Aorta (tissue), 5 donors: ENCODE measurements at places on chromosomes 6 and 20. TPM values are rescaled to one million over a fixed set of nuclear protein-coding genes. Genes with fewer than 3 reads are reported as not detected.

DNA sequence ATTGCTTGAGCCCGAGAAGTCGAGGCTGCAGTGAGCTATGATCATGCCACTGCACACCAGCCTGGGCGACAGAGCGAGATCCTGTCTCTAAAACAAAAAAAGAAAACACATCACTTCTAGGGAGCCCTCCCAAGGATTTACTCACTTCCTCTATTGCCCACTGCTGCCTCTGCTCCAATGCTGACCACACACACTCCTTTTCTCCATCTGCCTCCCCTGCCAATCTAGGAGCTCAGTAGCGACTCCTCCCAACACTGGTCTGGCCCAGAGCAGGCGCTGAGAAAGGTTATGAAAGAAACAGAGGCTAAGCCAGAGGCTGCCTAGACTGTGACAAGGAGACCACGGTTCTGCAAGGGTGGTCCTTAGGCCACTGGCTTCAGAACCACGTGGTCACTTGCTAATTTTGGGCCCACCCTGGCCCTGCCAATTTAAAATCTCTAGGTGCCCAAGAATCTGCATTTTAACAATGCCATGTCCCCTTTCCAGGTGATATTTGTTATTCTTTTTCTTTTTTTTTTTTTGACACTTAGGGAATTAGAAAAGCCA is 1.3 kb upstream of the E2F1 start:
- no peaks in the 10 kb centered on the region for H3K27me3 ChIP-seq
- H3K27ac ChIP-seq = no peak overlapping the region
- no peaks in the 10 kb centered on the region for H3K4me1 ChIP-seq
- no peak for DNase-seq

GRCh38 chr6:115133790-115134189 is 791.0 kb upstream of the HS3ST5 start:
- no peak overlapping the region for H3K27ac ChIP-seq
- no peak for DNase-seq
- no peaks in the 10 kb centered on the region for H3K36me3 ChIP-seq
- no peak overlapping the region for H3K4me3 ChIP-seq

- no peaks in the 10 kb centered on the region for H3K27me3 ChIP-seq
- H3K27ac ChIP-seq = no peak overlapping the region
- no peak overlapping the region for H3K4me3 ChIP-seq
- H3K4me1 ChIP-seq = peaks cover 5% of the 10 kb centered on the region
Observed at GRCh38 chr20:49267327-49267726, 10.5 kb downstream of the ZNFX1 start.

GRCh38 chr6:87902383-87902782 is 145.3 kb upstream of the SPACA1 start:
- H3K27ac ChIP-seq = no peak overlapping the region
- no peaks in the 10 kb centered on the region for H3K27me3 ChIP-seq
- no peak for DNase-seq
- no peaks in the 10 kb centered on the region for H3K36me3 ChIP-seq
- no peak overlapping the region for H3K4me3 ChIP-seq

DNA sequence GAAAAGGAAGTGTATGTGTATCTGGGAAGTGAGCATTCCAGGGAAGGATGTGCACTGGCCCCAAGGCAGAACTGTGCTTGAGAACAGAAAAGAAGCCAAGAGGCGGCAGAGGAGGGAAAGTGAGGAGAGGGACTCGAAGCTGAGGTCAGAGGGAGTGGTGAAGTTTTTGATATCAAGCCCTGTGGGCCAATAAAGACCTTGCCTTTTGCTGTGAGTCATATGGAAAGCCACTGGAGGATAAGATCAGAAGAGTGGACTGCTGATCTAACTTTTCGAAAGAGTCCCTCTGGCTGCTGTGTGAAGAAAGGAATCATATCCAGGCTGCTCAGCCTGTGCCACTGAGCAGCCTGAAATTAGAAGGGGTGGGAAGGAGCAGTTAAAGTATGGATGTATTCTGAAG is 99.4 kb downstream of the EYA4 start:
- no peaks in the 10 kb centered on the region for H3K36me3 ChIP-seq
- H3K4me1 ChIP-seq = no peaks in the 10 kb centered on the region
- H3K27ac ChIP-seq = no peak overlapping the region
- no peaks in the 10 kb centered on the region for H3K27me3 ChIP-seq
- no peak for DNase-seq

TASP1 gene
- 13.2 TPM for polyA plus RNA-seq

OTOR gene
- not detected for polyA plus RNA-seq

DLL1 gene
- 0.13 TPM for polyA plus RNA-seq
